ENCODE measurements at places on chromosomes 2 and 18.

DNA sequence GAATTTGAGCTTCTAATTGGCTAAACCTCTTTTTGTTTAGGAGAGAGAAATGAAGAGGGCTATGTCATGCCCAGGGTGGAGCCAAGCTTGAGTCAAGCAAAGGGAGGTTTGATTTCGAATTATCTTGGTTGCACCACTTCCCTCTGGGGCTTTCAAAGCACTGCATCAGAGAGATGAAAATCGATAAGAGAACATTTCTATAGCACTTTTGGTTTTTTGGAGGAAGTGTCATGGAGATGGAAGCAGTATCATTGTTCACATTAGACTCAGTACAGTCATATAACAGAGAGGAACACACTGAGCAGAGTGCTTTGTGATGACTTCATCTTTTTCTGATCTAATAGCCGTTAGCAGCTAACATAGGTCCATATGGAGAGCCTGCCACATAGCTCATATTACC, 120.3 kb upstream of the UXS1 start:
- DNase-seq: no peak

- DNase-seq: no peak
These were observed 583.1 kb downstream of the XIRP2 start for GRCh38 chr2:167471332-167471731.

GRCh38 chr2:234074751-234075517, 24.4 kb downstream of the SPP2 start:
- no peak for DNase-seq

GRCh38 chr2:54287532-54287931, 31.5 kb upstream of the TSPYL6 start:
- no peak for DNase-seq

DNA sequence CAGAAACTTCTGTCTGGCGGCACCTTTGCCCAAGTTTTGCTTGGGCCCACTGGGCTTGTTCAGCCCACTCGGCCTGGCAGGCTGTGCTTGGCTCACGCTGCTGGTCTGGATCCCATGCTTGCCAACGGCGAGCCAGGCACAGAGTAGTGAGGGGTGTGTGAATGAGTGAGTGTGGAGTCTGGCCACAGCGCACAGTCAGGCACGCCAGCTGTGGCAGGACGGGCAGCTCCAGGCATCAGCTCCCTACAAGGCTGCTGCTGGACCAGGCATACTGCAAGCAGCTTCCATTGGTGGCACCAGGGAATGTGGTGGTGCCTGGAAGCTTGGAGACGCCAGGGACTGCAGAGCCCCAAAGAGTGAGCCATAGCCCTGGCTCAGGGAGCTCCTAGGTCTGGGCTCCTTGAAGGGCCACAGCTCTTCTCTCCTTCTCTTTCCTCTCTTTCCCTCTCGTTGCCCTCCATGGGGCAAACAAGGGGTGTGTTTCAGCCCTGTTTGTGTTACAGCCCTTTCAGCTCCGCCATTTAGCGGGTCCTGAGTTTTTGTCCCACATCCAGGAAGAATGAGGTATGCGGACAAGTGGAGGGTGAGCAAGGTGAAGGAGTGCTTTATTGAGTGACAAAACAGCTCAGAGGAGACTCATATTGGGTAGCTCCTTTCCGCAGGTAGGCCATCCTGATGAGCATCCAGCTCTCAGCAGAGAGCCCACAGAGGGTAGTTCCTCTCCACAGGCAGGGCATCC, 73.0 kb downstream of the AGPS start:
- no peak for DNase-seq

DNA sequence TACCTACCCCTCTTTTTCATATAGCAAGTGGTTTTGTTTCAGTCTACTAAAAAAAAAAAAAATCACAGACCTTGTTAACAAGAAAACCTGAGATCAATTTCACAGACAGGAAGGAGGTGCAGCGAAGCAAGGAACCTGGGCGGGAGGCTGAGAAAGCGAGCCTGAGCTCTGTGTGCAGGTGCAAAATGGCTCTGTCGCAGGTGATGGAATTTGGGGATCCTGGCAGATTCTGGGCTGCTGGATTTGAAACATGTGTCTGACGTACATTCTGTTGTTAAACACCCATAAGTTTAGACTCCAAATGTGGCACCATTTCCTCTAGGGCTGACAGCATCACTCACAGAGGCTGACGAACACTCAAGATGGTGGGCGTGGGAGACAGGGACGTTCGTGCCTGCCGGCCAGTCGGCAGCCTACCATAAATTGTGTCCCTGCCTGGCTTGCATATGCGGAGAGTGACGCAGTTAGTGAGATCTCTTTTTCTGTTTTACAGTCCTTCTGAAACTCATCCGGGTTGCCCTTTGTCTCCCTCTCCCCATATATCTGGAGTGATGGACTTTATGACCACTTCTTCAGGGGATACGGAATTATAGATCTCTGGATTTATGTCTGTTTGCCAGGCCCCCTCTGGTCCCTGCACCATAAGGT, 8.8 kb upstream of the DDX1 start:
- DNase-seq: no peak

DNA sequence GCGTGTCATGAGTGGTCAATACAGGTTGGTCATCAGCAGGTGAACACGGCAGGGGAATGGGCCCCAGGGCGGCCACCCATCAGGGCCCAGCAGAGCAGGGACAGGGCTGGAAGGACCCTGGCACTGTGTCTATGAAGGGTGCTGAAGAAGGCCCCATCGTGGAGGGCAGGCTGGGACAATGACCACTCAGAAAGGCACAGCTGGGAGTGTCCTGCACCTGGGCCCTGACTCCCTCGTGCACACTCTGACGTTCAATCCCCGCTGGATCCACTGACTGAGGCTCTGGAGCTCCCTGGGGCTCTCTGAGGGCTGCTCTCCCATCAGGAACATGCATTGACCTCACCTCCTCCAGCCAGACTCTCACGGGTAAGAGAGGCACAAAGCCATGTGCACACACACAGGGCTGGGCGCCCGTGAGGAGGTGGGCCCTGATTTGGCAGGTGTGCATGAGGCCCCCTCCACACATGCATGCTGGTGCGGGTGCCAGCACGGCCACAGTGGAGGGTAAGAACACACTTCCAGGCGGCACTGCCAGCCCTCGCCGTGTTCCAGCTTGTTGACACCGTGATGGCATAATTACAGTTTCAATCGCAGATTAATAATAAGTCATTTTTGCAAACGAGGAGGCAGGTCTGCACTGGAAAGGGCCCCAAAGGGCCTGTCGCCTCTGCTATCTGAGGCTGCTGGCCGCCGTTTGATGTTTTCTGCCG, 58.5 kb downstream of the SMAD7 start:
- no peak for DNase-seq

GRCh38 chr2:157895531-157895930, 19.4 kb upstream of the ACVR1 start:
- DNase-seq: no peak

DNA sequence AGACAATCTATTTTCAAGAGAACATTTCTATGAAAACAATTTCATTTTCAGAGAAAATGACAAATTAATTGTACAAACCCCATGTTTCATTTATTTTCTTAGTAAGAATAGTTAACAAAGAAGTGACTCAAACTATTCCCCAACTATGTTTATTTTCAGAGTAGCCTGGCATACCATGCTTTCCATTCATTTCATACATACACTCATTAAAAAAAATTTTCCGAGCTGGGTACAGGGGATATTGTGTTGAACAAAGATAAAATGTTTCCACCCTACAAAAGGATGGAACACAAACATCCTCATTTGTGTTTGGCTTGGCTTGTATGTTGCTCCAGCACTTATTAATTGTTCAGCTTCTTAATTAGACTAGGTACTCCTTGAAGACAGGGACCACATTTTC, 331.4 kb downstream of the EXOC6B start:
- DNase-seq: no peak

DNA sequence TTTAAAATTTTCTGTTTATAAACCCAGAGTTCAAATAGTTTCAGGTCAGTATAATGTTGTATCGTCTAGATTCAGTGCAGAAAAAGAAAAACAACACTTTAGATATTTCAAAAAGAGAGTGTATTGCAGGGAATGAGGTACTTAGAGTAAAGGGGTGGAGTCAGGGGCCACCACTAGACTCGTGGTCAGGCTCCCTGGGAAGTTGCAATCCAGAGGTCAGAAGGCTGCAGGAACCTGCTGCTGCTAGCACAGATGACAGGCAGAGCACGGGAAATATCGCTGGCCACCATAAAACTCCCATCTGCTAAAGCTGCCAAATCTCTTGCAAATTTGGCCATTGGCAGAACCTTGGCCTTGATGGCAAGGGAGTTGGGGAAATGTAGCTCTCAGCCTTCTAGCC, 64.6 kb downstream of the THNSL2 start:
- no peak for DNase-seq

- DNase-seq: no peak
These were observed 60.3 kb downstream of the EHBP1 start for GRCh38 chr2:62765619-62766376.

DNA sequence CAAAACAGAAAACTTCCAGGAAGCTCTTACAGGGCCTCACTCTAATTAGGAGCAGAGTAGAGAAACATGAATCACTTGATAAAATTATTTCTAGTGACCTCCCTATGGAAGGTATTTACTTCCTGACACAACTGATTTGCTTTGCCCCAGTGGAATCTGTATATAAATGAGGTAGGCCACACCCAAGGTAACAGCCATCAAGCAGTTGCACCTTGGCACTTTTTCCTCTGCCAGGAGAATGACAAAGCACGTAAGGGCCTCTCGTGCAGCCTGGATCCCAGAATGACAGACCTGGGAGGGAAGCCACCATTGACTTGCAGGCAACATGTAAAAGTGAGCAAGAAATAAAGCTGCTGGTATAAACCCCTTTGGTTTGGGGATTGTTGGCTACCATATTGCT, 620.0 kb upstream of the SLC39A10 start:
- DNase-seq: no peak

GRCh38 chr2:177670791-177671535, 278.4 kb downstream of the AGPS start:
- DNase-seq: no peak

DNA sequence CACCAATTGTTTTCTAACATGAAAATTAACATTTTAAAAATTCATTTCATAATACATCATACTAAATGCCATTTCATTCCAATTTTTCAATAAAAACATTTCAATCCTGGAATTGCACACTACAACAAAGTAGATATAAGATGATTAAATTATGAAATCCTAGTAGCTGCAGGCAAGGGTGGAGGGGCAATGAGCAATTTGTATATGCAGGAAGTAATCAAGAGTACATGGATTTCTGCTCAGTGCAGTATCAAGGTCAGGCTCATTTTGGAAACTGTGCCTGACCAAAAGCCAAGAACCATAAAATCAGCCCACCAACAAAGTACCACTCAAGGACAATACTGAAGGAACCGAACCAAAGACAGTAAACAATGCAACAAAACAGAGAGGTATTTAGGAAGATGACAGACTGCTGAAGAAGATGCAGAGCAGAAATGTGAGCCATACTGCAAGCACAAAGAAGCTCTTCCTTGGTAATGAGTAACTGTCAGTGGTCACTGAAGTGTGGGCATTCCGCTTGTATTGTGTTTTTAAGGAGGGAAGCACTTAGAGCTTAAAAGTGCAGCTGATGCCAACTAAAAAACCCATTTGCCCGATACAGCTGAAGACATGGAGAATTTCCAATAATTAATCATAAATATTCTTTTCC, 34.5 kb upstream of the DSEL start:
- DNase-seq: no peak

DNA sequence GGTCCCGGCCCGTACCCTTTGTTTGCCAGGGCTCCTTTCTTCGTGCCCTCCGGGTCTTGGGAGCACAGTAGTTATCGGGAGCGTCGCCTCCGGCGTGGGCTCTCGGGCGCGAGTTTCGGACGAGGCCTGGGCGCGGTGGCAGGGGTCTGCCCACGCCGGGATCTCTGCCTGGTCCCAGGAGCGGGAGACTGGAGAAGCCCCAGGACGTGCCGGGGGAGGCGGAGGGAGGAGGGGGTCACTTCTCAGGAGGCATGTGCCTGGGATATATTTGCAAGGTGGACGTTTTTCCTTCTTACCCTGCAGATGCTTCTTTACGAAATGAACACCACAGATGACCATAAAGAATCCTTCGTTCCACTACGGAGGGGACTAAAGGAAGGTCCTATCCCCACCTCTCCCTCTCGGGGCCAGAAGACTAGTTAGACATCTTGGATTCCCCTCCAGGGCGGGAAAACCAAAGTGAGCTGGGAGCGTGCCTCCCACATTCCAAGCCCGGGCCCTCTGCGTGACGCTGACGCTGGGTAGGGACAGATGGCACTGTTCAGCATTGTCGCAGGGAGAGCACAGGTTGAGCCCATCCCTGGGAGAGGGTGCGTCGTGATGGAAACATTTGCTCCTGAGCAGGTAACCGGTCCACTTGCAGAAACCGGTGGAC, 483 bp upstream of the FHL2 start:
- DNase-seq: no peak

DNA sequence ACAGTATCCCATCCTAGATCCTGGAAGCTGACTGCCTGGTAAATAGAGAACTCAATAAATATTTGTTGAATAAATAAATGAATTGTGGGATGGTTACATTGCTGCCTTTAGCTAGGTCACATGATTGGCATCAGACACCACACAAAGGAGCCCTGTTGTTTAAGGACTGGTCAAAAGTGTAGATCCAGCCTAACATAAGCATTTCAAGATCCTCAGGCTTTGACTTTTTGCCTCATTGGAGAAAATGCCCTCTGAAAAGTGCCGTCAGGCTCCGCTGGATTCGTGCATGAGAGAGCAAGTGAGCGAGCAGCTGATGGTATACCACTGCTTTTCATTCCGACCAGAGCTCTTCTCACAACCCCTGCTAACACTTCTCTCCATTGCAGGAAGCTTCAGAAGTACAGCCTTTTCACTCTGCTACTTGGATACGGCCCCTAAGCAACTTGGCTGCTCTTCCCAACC, 1.3 kb upstream of the ZNF24 start:
- DNase-seq: no peak

DNA sequence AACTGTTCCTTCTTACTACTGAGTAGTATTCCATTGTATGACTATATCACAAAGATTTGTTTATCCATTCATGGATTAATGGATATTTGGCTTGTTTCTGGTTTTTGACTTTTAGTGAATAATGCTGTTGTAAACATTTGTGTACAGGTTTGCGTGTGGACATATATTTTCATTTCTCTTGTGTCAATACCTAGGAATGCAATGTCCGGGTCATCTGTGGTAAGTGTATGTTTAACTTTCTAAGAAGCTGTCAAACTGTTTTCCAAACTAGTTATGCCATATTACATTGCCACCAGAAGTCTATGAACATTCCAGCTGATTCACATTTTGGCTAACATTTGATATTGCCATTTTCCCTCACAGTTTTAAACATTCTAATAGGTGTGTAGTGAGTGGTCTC, 29.1 kb upstream of the SLC16A14 start:
- DNase-seq: no peak

DNA sequence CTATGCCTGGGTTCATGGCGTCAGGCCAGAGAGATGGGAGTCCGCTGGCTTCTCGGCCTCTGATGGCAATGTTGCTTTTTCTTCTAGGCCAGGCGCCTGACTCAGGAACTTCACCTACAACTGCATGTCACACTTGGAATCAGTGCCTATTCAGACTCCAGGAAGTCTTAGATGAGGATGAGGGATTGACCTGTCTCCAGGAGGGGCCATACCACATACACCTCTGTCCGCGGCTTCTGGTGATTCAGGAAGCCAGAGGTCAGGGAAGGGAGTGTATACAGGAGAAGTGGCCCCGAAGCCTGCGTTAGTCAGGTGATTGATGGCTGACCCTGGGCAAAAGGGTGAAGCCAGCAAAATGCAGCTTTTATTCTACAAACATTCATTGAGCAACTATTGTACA, 109.1 kb upstream of the RMDN2 start:
- DNase-seq: no peak
